ENCODE measurements at places on chromosomes 6 and 20. TPM values are rescaled to one million over a fixed set of nuclear protein-coding genes. Genes with fewer than 3 reads are reported as not detected.

- no peak for DNase-seq
These were observed 55.1 kb upstream of the VGLL2 start for GRCh38 chr6:117210279-117210678.

DNA sequence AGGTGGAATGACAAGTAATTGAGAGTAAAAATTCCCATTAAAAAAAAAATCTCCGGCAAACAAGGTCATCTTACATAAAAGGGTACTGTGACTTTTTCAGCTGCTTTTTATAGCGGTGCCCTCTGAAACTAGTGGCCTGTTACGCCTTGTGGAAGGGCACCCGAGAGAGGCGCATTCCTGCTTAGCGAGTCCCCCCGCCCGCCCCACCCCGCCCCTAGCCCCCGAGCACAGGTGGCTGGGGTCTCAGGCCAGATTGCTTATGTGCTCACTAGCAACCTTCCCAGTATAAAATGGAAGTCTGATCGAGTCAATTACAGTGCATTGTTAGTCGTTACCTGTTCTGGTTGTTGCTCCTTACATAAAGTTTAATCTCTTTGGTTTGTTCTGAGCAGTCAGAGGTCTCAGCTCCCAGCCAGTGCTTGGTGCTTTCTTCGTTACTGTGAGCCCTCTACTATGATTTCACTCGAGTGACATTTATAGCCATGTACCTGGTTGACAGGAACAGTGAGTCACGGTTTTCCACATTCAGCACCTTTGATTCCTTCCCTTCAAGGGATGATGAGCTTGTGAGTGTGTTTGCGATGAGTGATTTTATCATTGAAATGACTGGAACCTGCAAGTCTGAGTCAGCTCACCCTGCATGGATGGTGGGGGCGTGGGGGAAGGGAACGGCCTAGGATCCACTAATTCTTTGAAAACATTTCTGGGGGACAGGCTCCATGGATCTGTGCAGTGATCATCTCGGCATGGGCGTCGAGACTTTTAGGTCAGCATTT, 47.6 kb downstream of the ZDHHC14 start:
- no peak for DNase-seq

- no peak for DNase-seq
These were observed 36.2 kb downstream of the JAG1 start for GRCh38 chr20:10637563-10637962.

DNA sequence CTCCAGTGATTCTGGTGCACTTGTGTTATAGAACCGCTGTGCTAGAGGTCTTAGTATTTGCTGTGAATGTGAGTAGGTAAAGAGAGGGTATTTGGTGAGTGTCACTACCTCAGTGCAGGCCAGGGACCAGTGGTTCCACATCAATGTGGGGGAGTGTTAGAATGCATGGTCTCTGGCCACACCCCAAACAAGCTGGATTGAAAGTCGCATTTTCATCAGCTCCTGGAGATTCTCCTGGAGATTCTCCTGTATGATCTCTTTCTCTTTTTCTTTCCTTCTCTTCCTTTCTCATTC, 26.8 kb upstream of the BCAS1 start:
- DNase-seq, result no peak

- no peak for DNase-seq
These were observed 87.0 kb downstream of the FHL5 start for GRCh38 chr6:96649926-96650325.

DNA sequence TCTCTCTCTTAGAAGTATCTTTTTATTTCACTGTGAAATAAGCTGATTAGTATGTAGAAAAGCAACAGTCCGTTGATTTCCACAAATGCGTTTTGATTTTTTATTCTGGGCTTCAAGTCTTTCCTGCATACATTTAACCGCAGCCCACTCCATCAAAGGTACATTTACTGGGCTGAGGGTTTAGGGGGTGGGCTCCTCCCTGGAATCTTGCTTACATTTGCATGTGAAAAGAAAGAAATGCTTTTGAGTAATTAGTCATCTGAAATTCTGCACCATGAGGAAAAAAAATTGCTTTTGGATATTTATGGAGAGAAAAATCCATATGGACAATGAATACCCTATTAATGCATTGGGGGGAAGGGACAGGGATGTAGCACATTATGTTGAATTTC, 178.3 kb upstream of the MCHR2 start:
- no peak for DNase-seq

- no peak for DNase-seq
These were observed 2.3 kb downstream of the SIRPA start for GRCh38 chr20:1897541-1897940.

DNA sequence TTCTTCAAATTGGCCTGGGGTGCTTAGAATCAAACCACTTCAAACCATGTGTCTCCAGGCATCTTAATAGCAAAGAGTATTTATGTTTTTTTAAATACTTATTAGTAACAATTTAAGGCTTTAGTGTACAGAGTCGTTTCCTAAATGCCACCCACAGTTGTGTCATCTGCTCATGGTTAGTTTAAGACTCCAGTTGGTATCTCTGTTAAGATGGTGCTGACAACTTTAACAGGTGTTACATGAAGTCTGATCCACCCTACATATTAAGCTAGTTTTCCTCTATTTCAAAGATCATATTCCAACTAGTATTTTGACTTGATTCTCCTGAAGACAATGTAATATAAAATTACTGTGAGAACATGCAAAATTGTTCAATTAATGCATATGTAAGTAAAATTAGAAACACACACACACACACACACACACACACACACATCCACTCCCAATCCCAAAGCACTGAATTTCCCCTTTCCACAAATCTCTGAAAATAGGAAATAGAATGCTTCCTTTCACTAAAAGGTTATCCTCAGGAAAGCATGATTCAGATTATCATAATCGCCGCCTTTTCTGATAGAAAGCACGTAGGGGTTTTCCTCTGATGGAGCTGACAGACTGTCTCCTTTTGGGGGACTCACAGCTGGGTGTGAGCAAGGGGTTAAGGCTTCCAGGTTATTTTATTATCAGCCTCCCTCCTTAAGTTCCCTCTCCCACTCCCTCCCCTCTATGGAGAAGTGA, 10.5 kb downstream of the CNKSR3 start:
- no peak for DNase-seq

CCN5 gene
- not detected for total RNA-seq

CTCFL gene
- total RNA-seq, result not detected

RAB44 gene
- 0.21 TPM for total RNA-seq

MAP7 gene
- 0.26 TPM for total RNA-seq

MRAP2 gene
- total RNA-seq, result not detected

Data from T-helper 17 cell (primary cell).